Motor neuron (in vitro differentiated cells): ENCODE measurements at places on chromosomes 3 and 15. TPM values are rescaled to one million over a fixed set of nuclear protein-coding genes. Genes with fewer than 3 reads are reported as not detected.

The GOLGA6L7 gene
- 0.63 TPM in 1 of 2 replicates, not detected in the other for total RNA-seq

The CEMIP gene
- total RNA-seq, result 117 and 121 TPM in 2 replicates

- no peak for ATAC-seq
These were observed 71.3 kb downstream of the CPN2 start for GRCh38 chr3:194279701-194280360.

DNA sequence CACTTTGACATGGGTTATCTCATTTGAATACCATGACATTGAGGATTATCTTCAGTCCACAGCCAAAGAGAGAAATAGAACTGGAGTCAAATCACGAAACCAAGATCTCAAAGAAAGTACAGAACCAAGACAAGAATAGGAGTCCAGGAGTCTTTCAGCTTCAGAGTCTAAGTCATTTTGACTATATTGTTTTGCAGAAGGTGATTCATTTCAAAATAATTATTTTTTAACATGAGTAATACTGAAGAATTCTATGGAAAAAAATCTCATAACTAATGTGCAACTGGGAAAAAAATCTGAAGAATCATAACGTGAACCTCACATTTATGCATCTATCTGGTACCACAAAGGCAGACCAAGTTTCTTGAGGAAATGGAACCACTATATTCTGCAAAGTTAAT is 60.3 kb downstream of the UBE3A start:
- ATAC-seq, result no peak
